ENCODE measurements at places on chromosomes 13 and 19. TPM values are rescaled to one million over a fixed set of nuclear protein-coding genes. Genes with fewer than 3 reads are reported as not detected.

The CYP2A6 gene
- total RNA-seq = not detected

The TSKS gene
- 2.9 TPM for total RNA-seq

The DNAAF3 gene
- not detected for total RNA-seq

The SIGLEC7 gene
- total RNA-seq = not detected

The SNRNP70 gene
- 397 TPM for total RNA-seq

The ZNF675 gene
- 16.4 TPM for total RNA-seq

The PNMA8A gene
- not detected for total RNA-seq

The TRPC4 gene
- not detected for total RNA-seq

The WDR62 gene
- total RNA-seq = 2.6 TPM

The FCER2 gene
- total RNA-seq = not detected

The PRSS57 gene
- not detected for total RNA-seq

The AP1M1 gene
- 58.3 TPM for total RNA-seq

The CASP14 gene
- not detected for total RNA-seq

The MIDN gene
- total RNA-seq = 228 TPM

The ZNF420 gene
- total RNA-seq = 3.7 TPM

The GPC6 gene
- not detected for total RNA-seq

The FAM216B gene
- not detected for total RNA-seq

The KIR2DL1 gene
- total RNA-seq = not detected

The ZNF317 gene
- total RNA-seq = 110 TPM

The BRME1 gene
- 1.3 TPM for total RNA-seq

The SIGLECL1 gene
- not detected for total RNA-seq

The GPR12 gene
- total RNA-seq = not detected

The ZFP82 gene
- 3.4 TPM for total RNA-seq

The TPM4 gene
- 185 TPM for total RNA-seq

The SEMA6B gene
- total RNA-seq = 0.14 TPM

The ZNF45 gene
- total RNA-seq = 4.6 TPM

The CCNE1 gene
- total RNA-seq = 5.6 TPM

The MAG gene
- total RNA-seq = not detected

Data from CD4-positive, alpha-beta T cell (primary cell).